Retinal pigment epithelial cell (primary cell): ENCODE measurements at places on chromosomes 12 and 14.

DNA sequence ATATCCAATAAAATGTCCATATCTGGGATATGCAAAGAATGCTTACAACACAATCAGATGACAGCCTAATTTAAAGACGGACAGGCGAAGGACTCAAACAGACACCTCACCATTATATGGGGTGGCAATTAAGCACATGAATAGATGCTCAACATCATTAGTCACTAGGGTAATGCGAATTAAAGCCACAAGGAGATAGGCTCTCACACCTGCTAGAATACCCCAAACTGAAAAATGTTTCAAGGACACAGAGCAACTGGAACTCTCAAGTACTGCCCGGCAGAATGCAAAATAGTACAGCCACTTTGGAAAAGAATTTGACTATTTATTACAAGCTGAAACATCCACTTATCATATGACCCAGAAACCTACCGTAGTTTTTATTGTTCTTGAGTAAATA is 42.9 kb downstream of the FERMT2 start:
- no peak for DNase-seq

DNA sequence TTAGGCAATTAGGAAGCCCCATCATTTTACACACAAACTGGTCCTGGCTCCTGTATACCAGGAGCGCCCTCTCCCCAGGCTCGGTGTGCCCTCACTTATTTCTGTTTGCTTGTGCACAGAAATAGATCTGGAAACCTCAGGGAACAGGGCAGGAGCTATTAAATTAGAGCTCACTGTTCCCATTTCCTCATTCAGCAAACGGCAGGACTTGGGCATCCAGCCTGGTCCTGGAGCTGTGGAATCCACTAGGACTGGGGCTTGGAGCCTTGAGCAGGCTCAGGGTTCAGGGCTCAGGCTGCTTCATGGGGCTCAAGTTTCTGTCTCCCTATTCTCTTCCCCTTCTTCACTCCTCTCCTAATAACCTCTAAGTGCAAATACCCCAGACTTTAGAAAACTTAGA is 91.3 kb downstream of the VCPKMT start:
- DNase-seq = no peak

DNA sequence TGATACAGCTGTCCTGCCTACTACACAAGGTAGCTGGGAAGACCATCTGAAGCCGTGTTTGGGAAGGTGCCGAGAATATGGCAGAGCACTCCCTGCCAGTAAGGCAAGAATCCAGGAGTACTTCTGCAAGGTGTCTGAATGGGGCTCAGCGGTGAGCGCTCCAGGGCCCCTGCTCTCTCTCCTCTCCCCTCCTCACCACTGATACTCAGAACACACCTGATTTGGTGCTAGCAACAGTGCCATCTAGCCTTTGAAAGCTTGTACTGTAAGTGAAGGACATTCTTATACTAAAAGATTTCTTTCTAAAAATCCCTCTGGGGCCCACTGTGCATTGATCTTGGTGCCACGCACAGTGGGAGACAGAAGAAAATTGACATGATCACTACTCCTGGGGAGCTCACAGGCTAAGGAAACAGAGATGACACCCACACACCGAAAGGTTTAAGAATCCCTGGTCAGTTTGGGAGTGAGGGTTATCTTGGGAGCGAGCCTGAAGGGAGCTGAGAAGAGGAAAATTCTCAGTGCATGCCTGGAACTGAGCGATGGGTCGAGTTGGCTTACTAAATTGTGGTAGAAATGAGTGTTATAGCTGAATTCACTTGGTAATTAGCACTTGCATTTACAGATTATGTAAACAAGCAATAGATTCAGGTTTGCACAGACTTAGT is 216.9 kb downstream of the NTF3 start:
- no peak for DNase-seq

GRCh38 chr12:104790296-104791125 is 167.6 kb downstream of the SLC41A2 start:
- DNase-seq = no peak

- no peak for DNase-seq
Measured at GRCh38 chr12:85156569-85156968, 120.4 kb downstream of the LRRIQ1 start.

GRCh38 chr12:51806896-51807295 is 41.6 kb downstream of the FIGNL2 start:
- DNase-seq = no peak

GRCh38 chr12:58204071-58204470 is 262.7 kb downstream of the ATP23 start:
- no peak for DNase-seq

GRCh38 chr14:60758885-60759284 is 24.3 kb downstream of the MNAT1 start:
- no peak for DNase-seq
